ENCODE measurements at places on chromosomes 7 and 10.

GRCh38 chr10:89271532-89271931 is 20.0 kb upstream of the LIPA start:
- no peak for DNase-seq

DNA sequence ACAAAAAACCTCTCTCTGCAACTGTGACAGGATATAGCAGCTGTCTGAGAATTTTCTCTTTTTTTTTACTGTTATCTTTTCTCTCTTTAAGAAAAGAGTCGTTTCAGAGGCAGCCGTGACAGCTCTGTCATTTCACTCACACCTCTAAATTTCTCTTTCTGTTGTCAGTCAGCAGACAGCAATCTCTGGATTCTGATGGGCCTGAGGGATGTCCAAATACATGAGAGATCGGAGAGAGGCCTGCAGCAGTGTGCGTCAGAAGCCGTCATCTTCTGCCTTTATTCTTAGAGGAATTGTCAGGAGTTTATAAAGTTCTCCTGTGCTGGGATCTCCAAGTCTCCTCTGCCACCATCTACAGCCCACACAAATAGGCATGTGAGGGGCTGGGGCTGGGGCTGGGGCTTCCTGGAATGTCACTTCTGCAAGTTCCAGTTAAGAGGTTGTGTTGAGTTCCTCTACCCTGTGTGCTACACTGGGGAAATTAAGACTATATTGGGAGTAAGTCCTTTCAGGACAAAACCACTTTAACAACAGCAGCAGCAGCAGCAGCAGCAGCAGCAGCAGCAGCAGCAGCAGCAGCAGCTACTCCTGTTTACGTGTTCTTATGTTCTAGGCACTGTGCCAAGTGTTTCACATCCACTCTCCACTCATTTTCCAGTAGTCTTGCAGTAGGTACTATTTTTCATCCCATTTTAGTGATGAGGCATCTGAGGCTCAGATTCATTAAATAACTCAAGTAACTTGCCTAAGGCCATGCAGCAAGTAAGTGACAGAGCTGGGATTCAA is 541.3 kb downstream of the LRMDA start:
- no peak for DNase-seq

GRCh38 chr10:3548076-3548475 is 236.9 kb downstream of the KLF6 start:
- no peak for DNase-seq

GRCh38 chr10:55474258-55474657 is 673.2 kb upstream of the PCDH15 start:
- DNase-seq: no peak

GRCh38 chr7:4030346-4030950 is 651.6 kb upstream of the FOXK1 start:
- DNase-seq: no peak

- no peak for DNase-seq
These were observed 1.9 kb downstream of the BUD23 start for GRCh38 chr7:73685311-73685710.

GRCh38 chr7:127536741-127537140 is 48.7 kb downstream of the GCC1 start:
- DNase-seq: no peak

- DNase-seq: no peak
These were observed 491.7 kb downstream of the ARL4A start for GRCh38 chr7:13179011-13179582.

GRCh38 chr10:17805921-17806577 is 3.1 kb upstream of the MRC1 start:
- no peak for DNase-seq

GRCh38 chr10:86440874-86441843 is 74.6 kb upstream of the GRID1 start:
- no peak for DNase-seq

- DNase-seq: no peak
These were observed 44.4 kb upstream of the USP6NL start for GRCh38 chr10:11655836-11656235.

DNA sequence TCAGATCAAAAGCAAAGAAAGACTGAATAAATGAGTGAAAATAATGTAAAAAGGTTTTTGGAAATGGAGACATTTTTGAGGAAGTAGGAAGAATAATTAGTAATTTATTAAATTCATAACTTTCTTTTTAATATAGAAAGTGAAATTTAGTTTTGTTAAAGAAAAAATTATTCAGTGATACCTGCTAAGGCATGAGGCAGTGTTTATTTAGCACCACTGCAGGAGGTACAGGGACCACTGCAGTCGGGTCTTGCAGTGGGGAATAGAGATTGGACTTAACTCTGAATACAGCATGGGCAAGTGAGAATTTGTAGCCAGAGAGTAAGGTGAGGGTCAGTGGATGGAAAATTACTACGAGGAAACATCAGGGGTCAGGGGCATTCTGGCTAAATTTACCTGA is 39.9 kb downstream of the TPST1 start:
- DNase-seq: no peak

DNA sequence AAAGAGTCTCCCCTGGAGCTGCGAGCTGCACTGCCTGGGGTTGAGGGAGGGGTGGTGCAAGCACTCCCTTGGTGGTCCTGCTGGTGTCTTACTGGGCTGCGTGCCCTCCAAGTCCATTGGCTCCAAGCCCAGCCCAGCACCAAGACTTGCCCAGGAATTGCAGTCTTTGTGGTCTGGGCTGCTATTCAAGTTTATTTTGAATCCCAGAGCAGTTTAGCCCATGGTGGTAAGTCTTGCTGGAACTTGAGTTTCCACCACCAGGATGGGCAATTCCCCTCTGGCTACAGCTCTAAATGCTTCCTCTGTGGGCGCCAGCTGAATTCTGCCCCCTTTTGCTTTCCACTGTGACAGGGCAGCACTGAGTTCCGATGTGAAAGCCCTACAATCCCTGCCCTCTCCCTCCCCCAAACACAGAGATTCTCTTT is 25.1 kb downstream of the GALNT11 start:
- no peak for DNase-seq

- DNase-seq: peak; percentile 59
These were observed 61.2 kb downstream of the NEURL1 start for GRCh38 chr10:103554488-103555324.

DNA sequence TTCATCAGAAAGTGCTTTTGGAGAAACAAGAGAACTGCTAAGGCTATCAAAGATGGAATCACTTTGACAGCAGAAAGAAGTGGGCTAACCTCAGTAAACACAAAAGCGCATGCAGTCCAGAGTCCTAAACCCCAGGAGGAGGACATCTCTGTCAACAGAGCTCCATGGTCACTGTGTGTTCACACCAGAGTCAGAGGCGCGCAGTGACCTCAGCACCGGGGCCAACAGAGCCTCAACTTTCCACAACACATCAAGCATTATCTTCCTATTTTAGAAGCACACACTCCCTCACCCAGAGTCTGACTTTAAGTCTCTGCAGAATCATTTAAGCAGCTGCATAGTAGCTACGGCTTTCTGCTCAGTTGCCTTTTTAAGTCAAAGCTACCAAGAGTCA is 195.3 kb downstream of the DIP2C start:
- no peak for DNase-seq

GRCh38 chr10:116699471-116700150 is 42.8 kb downstream of the HSPA12A start:
- DNase-seq: no peak

DNA sequence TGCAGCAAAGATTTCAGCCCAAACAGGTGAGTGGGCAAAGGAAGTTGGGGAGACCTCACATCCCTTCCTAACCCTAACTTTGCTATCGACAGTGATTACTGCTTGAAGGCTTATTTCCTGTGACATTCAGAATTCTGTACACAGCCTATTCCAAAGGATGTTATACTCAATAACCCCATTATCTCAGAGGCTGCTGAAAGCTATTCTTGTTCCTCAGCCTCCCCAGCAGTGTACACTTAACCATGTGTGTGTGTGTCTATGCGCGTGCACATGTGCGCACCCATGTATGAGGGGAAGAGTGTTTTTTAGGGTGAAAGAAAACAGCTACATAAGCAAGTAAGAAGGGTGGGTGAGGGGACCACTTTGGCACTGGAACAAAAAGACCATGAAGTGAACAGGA is 90.4 kb upstream of the KCNIP2 start:
- no peak for DNase-seq

GRCh38 chr7:26278770-26279169 is 12.9 kb upstream of the SNX10 start:
- no peak for DNase-seq

GRCh38 chr10:132641966-132642731 is 104.6 kb downstream of the INPP5A start:
- peak; percentile 34 for DNase-seq

DNA sequence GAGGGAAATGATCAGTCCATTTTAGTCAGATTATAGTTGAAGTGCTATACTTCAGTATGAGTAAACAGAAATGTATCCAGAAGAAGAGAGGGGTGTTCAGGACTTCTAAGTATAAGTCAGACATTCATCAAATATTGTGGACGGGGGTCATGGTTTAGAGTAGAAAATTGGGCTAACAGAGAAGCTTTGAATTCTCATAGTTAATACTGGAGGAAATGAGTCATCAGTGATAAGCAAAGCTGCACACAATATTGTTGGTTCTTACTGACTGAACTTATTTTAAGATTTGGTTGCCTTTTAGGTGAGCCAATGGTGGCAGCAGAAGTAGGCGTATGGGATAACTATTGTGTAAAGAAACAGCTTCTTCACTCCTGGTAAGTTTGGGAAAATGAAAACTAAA is 1.7 kb upstream of the SUMF2 start:
- DNase-seq: no peak

DNA sequence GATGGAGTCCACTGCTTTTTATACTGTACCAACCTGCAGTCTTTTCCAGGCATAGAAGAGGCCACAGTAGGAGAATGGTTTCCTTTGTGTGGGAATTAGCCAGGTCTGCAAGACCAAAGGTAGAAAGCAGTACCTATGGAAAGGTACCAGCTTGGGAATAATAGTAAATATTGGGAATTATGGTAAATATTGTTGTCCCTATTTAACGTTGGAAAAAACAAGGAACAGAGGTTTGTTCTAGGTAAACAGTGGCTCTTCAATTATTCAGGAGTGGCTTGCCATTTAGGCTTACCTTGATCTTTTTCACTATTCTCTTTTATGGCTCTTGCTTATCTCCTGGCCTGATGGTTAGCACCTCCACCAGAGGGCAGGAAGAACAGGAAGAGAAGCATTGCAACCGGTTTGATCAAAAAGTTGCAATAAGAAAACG is 43.9 kb upstream of the GSAP start:
- no peak for DNase-seq

DNA sequence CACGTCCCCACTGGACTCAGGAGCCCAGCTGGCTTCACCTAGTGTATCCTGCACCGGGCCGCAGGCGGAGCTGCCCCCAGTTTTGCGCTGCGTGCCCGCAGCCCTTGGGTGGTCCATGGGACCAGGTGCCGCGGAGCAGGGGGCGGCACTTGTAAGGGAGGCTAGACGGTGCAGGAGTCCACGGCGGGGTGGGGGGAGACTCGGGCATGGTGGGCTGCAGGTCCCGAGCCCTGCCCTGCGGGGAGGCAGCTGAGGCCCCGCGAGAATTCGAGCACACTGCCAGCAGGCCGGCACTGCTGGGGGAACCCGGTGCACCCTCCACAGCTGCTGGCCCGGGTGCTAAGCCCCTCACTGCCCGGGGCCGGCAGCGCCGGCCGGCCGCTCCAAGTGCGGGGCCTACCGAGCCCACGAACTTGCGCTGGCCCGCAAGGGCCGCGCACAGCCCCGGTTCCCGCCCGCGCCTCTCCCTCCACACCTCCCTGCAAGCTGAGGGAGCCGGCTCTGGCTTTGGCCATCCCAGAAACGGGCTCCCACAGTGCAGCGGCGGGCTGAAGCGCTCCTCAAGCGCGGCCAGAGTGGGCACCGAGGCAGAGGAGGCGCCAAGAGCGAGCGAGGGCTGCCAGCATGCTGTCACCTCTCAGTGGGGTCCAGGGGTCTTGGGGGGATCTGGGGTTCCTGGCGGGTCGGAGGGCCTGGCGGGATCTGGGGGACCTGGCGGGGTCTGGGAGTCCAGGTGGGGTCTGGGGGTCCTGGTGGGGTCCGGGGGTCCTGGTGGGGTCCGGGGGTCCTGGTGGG is 81.4 kb downstream of the VIPR2 start:
- DNase-seq: no peak

DNA sequence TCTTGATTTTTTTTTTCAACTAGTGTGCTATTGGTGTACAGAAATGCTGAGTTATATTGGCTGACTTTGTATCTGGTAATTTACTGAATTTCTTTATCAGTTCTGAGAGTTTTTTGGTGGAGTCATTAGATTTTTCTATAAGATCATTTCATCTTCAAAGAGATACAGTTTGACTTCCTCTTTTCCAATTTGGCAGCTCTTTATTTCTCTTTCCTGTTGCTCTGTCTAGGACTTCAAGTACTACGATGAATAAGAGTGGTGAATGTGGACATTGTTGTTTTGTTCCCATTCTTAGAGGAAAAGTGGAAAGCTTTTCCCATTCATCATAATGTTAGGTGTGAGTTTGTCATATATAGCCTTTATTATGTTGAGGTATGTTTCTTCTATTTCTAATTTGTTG is 50.2 kb downstream of the LOXL4 start:
- DNase-seq: no peak

DNA sequence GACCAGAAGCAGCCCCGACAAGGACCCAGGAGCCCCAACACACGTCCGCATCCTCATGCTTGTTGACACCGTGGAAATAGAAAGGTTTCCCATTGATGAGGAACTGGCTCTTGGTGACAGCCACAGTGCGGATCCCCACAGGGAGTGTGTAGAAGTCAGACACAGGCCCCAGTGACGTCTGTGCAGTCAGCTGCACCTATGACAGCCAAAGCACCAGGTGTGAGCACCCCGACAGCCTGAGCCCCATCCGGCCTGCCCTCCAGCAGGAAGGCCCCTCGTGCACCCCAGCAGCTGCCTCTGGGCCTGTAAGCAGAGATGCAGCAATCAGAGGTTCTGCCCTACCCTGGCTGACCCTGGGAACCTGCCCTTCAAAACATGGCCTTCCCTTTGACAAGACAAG is 7.1 kb downstream of the GUSB start:
- DNase-seq: no peak

DNA sequence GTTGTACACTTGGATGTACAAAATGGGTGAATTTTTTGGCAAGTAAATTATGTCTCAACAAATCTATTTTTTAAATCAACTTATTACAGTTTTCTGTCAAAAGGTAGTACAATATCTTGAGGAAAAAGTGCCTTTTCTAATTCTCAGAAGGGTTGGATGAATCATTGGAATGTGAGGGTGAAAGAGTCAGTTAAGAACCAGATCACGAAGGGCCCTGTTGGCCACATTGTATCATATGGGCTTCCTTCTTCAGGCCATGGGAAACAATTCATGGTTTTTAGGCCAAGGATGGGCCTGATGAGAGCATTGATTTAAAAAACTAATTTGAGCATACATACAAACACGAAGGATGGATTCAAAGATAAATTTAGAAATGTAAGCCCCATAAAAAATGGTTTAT is 503.7 kb downstream of the TNS3 start:
- DNase-seq: no peak

DNA sequence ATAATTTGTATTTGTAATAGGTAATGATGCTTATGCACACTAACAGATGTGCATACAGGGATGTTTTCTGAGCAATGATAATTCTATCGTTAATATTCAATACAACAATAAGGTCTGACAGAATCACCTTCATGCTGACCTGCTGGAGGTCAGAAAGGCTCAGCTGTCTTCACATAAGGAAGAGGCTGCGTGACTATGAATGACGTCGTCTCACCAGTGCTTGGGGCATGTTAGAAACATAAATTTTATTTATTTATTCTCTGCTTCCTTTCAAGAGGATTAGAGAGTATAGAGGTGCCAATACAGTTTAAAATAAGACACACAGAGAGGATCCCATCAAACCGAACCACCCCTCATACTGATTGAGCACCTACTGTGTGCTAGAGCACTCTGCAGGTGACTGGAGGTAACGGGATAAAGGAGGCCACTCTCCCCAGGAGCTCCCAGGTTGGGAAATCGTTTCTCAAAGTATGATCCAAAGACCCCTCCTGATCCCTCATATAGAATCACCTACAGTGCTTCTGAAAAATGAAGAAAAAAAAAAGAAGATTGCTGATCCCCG is 265.6 kb upstream of the NPVF start:
- no peak for DNase-seq

Data from lower lobe of right lung (tissue), 2 donors.